Amniotic stem cell (primary cell): ENCODE measurements at places on chromosomes 11 and 22.
A peak's percentile ranks its signal among the peaks of the same experiment; 100 is the strongest.

- DNase-seq: no peak
Observed at GRCh38 chr22:36976606-36977005, 42.6 kb downstream of the TST start.

- no peak for DNase-seq
Observed at GRCh38 chr11:132969892-132970291, 562.4 kb downstream of the OPCML start.

GRCh38 chr11:61756452-61757212, 4.2 kb downstream of the MYRF start:
- no peak for DNase-seq

- peak; percentile 36 for DNase-seq
Observed at GRCh38 chr11:1693327-1694063, 3.5 kb upstream of the KRTAP5-6 start.

DNA sequence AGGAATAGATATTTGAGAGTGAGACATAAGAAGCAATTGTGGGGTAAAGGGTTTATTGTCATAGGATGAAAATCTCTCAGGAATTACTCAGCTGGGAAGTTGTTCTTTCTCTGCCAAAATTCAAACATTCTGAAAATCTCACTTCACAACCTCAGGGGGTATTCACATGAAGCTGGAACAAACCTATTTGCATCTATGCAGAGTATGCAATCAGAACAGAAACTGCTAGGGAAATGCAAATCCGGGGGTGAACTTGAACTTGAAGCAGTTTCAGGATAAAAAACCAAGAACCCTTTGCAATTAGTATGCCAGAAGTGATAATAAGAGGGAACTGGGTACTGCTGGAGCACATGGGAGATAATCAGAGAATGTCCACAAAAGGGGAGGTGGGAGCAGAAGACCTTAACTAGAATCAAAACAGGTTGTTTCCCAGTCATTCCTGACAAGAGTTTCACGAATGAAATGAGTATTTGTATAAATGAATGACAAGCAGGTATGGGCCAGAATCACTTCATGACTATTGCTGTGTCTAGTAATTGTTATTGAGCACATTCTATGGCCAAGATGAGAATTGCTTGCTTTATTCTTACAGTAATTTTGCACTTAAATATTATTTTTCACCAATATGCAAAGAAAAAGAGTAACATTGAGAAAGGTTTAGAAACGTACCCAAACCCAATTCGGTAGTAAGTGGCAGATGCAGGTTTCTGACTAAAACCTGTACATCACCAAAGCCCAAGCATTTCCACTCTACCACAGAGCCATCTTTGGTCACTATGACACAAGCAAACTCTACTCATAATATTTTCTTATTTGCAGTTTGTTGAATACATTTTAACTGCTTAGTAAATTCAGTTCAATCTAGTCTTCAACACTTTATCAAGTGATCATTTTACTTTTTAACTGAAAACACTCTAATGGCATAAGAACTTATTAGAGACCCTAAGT, 61.8 kb upstream of the UBASH3B start:
- DNase-seq: no peak

DNA sequence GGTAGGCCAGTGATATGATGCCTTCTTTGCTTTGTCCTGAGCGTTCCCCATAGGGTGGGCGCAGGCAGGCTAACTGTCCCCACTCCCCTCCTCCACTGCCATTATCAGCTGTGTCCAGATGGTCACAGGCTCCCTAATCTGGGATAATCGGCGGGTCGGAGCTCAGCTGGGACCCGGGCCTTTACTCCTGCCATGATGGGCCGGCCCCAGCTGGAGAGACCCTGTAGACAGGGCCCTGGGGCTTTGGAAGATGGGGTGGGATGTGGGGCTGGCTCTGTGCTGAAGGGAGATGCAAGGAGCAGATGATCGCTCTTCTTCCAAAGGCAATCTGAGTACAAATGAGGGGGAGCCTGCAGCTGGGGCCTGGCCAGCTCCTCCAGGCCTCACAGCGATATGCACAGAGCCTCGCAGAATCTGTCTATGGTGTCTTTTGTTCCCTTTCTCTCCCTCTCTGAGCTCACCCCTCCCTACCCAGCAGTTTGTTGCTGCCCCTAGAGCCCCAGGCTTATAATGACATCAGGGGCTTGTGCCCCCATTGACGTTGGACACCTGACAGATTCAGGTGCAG, 11.9 kb downstream of the KLHL35 start:
- no peak for DNase-seq

- no peak for DNase-seq
Observed at GRCh38 chr11:116379185-116379828, 393.5 kb downstream of the BUD13 start.

DNA sequence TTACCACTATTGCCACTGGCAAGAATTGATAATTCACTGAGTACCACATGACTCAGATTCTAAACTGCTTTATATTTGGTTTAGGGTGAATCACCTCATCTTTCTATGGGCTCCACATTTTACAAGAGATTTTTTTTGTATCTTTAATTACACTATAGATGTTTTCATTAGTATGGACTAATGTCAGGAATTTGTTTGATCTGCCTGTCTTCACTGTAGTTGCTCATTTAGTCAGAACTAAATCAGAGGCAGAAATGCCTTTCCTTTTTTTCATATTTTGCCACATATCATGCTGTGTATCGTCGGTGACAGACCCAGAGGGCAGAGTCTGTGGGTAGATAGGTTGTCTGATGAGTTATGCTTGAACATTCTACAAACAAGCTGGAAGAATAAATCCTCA, 524.1 kb downstream of the METTL15 start:
- no peak for DNase-seq

DNA sequence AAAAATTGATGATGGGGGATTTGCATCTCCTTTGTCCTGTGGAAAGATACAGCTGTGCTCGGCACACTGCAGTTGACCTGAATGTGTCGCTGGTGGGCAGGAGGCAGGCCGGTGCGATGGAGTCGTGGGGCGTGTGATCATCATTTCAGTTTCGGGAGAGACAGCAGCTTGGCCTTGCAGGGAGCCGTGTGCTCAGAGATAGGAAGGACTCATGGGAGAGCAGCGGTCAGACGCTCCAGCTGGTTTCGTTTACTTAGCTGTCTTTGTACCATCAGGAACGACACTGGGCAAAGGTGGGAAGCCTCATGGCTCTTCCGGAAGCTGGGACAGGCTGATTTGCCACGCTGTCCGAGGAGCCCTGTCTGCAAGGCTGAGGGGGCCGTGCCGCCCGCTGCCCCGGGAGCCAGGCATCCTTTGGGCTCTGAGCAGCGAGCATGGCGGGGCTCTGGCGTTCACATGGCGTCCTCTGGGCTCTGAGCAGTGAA, 32.7 kb downstream of the GRAMD4 start:
- DNase-seq: no peak

GRCh38 chr11:125369808-125370207, 126.3 kb downstream of the FEZ1 start:
- no peak for DNase-seq

DNA sequence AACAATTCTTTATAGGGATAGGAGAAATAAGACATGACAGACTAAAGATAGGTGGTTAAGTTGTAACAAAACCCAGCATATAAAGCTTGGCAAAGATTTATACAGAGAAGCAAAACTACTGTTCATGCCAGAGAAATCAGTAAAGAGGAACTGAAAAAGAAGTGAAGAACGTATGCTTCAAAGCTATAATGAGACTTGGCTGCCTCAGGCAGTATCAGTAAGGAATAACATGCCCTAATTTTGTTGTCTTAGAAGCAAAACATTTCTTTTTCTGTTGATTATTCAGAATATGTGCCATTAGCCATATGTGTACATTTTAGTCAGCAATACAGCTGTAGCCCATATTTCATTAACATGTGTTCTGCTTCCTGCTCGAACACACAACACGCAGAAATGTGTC, 403.2 kb downstream of the NELL1 start:
- no peak for DNase-seq

DNA sequence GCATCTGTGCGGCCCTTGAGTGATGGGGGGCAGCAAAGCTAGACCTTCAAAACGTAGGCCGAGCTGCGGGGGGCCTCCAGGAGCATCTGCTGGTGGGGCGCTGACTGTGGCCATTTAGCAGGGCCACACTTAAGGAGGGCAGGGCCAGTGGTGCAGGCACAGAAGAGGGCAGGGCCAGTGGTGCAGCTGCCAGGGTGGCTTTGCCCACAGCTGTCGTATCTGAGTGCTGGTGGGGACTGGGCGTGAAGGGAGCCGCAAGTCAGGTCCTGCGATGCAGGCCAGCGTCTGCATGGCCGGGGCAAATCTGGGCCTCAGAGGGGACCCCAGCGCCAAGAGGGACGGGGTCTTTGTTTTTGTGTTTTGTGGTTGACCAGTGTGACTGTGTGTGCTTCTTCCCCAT, 27.7 kb downstream of the RNH1 start:
- DNase-seq: no peak

GRCh38 chr11:8292351-8292750, 28.7 kb upstream of the LMO1 start:
- DNase-seq: no peak

DNA sequence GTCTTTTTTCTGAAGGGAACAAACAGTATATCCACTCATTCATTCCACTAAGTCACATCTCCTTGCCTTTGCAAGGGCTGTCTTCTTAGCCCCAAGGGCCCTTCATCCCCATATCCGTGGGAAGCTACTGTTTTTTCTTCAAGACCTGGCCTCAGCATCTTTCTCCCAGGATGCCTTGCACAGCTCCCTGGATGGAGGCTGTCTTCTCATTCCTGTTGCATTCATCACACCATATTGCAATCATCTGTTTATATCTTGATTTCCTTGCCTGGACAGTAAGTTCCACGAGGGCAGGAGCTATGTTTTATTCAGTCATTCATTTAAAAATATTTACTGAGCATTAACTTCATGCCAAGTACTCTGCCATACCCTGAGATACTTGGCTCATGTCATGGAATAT, 29.3 kb upstream of the NECTIN1 start:
- DNase-seq: no peak
